ENCODE measurements at places on chromosomes 12 and 14. TPM values are rescaled to one million over a fixed set of nuclear protein-coding genes. Genes with fewer than 3 reads are reported as not detected.

Gene SCNN1A
- total RNA-seq = 0.67 TPM

Gene RAPGEF3
- 1.4 TPM for total RNA-seq

Gene CTSG
- not detected for total RNA-seq

Gene TTC6
- not detected for total RNA-seq

DNA sequence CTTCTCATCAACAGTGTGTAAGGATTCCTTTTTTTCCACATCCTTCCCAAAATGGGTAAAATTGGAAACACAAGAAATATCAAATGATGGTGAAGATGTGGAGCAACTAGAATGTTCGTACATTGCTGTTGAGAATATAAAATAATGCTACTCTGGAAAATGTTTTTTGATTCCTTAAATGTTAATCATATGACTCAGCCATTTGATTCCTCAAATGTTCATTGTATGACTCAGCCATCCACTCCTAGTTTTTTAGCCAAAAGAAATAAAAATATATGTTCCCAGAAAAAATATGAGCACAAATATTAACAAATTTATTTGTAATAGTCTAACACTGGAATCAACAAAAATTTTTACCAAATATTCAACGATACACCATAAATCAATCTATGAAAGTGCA is 1108.6 kb downstream of the LRFN5 start:
- no peaks in the 10 kb centered on the region for H3K4me1 ChIP-seq
- H3K4me3 ChIP-seq = no peak overlapping the region
- no peaks in the 10 kb centered on the region for H3K27me3 ChIP-seq
- no peaks in the 10 kb centered on the region for H3K36me3 ChIP-seq
- no peak for DNase-seq

DNA sequence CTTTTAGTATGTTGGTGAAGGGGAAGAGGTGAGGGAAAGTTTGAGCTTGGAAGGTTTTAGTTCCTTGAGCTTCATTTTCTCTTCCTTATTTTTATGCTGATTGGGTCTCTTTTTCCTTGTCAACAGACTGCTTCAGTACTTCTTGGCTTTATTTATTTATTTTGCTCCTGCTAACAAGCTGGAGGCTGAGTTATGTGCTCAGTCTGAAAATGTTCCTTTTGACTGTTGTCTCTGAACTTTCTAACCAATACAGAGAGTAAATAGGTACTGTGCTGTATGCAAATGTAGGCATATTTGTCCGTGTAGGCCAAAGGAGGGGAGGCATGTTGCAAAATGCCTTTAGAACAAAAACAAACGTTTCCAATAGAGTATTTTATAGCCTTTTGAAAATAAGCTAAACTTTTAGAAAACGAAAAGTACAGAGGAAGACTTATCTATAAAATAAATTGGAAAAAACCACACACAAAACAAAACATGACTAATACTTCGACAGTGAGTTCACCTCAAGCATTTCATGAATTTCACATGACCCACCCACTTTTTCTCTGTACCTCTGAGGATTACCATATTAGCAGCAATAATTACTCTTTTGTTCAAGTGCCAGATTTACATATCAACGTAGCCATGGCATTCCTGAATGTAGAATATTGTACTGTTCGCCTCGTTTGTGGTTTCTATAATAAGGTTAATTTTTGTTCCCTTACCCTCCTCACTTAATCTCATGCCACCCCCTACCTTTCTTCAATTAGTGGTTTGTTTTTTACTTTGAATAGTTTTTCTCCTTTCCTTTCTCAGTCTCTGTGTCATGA is 4.7 kb upstream of the CREBL2 start:
- DNase-seq = peak; percentile 7
- H3K36me3 ChIP-seq = no peaks in the 10 kb centered on the region
- peak overlapping the region; percentile 65 for H3K4me3 ChIP-seq

- H3K4me3 ChIP-seq = no peak overlapping the region
- no peak overlapping the region for H3K27ac ChIP-seq
- DNase-seq = no peak
- H3K36me3 ChIP-seq = peaks cover 5% of the 10 kb centered on the region
These were observed 773.2 kb upstream of the ALG10B start for GRCh38 chr12:37543131-37543965.

DNA sequence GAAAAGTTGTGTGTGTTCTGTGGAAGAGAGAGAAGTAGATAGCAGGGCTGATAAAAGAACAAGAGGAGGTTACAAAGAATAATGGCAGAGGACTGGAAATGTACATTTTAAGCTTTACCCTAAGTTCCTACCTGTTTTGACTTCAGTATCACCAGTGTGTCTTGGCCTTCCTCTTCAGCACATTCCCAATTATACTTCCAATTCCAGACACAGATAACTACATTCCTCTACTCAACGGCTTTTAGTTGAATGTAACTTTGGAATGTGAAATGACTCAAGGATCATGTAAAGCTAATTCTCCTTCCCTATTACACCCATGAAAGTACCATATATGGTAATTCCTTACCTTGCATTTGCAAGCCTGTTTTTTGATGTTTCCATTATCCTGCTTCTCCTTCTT is 5.0 kb downstream of the MGST1 start:
- H3K4me1 ChIP-seq = no peaks in the 10 kb centered on the region
- H3K27ac ChIP-seq = no peak overlapping the region
- no peaks in the 10 kb centered on the region for H3K36me3 ChIP-seq

DNA sequence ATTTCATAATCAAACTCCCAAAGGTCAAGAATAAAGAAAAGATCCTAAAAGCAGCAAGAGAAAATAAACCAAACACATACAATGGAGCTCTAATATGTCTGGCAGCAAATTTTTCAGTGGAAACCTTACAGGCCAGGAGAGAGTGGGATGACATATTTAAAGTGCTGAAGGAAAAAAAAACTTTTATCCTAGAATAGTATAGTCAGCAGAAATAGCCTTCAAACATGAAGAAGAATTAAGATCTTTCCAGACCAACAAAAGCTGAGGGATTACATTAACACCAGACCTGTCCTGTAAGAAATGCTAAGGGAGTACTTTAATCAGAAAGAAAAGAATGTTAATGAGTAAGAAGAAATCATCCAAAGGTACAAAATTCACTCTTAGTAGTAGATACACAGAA is 215.7 kb upstream of the IGF1 start:
- DNase-seq = no peak
- no peak overlapping the region for H3K4me3 ChIP-seq
- no peaks in the 10 kb centered on the region for H3K36me3 ChIP-seq

DNA sequence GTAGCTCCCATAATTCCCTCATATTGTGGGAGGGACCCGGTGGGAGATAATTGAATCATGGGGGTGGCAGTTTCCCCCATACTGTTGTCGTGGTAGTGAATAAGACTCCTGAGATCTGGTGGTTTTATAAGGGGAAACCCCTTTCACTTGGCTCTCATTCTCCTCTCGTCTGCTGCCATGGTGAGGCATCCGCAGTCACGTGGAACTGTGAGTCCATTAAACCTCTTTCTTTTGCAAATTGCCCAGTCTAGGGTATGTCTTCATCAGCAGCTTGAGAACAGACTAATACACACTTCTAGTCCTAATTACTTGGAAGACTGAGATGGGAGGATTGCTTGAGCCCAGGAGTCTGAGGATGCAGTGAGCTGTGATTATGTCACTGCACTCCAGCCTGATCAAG is 64.4 kb downstream of the TMX1 start:
- peak; percentile 36 for DNase-seq
- peaks cover 9% of the 10 kb centered on the region for H3K27me3 ChIP-seq
- peaks cover 16% of the 10 kb centered on the region for H3K4me1 ChIP-seq
- H3K4me3 ChIP-seq = no peak overlapping the region

- no peak overlapping the region for H3K27ac ChIP-seq
- no peak overlapping the region for H3K4me3 ChIP-seq
- H3K27me3 ChIP-seq = peaks cover 7% of the 10 kb centered on the region
- DNase-seq = no peak
These were observed 203.7 kb downstream of the PPM1H start for GRCh38 chr12:62731055-62731820.

DNA sequence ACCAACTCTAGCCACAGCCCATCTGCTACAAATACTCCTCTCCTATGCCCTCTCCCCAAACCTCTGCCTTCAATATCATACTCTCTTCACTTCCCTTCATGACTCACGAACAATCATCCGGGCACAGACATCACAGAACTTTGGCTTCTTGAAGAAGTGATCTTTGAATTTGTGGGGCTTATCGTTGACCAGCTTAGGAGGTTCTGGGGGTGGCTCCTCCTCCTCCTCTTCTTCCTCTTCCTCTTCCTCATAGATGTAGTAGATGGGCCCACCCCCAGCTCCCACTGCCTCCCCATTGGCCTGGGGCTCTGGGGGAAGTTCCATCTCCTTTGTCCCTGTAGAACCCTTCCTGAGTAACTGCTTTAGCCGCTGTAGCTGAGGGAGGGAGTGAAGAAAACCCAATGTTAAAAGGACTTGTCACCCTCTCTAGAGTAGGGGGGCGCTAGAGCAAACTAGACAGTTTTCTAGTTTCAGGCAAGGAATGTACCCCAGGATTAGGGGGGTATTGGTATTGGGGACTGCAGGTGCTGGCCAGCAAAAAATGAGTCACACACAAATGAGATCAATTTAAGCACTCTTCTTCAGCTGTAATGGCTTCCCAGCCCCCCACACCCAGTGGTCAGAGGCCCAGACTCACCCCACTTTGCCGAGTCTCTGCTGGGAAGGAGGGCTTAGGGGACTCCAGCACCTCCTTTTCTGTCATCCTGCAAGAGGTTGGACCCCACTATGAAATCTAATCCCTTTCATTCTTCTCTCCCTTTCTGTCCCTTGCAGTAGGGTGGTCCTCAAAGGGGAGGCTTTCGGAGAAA is 1.8 kb downstream of the STAC3 start:
- no peak for DNase-seq
- no peak overlapping the region for H3K27ac ChIP-seq
- no peaks in the 10 kb centered on the region for H3K36me3 ChIP-seq
- H3K27me3 ChIP-seq = peaks cover 5% of the 10 kb centered on the region
- H3K4me3 ChIP-seq = no peak overlapping the region

DNA sequence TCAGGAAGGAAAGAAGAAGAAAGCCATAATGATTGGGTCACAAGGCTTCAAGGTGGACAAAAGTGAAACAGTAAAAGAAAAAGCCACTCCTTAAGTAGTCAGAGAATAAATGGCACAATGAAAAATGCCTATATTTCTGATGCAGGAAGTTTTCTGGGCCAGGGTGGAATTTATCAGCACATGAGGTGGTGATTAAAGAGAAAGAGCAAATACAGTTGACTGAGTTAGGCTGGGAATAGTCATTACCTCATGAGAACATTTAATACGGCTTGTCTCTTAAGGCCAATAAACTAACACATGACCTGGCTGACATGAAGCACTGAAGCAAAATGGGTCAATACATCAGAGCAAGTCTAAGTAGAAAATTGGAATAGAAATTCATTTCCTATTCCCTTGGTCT is 499.7 kb downstream of the TMTC2 start:
- DNase-seq = no peak
- H3K27me3 ChIP-seq = no peaks in the 10 kb centered on the region
- H3K27ac ChIP-seq = no peak overlapping the region
- H3K36me3 ChIP-seq = no peaks in the 10 kb centered on the region
- no peaks in the 10 kb centered on the region for H3K4me1 ChIP-seq

- H3K4me3 ChIP-seq = peak overlapping the region; percentile 55
- H3K27ac ChIP-seq = no peak overlapping the region
- H3K27me3 ChIP-seq = peaks cover 78% of the 10 kb centered on the region
These were observed 121.4 kb downstream of the AACS start for GRCh38 chr12:125186471-125187147.

GRCh38 chr12:79624378-79624777 is 66.4 kb downstream of the PAWR start:
- no peaks in the 10 kb centered on the region for H3K4me1 ChIP-seq
- no peak overlapping the region for H3K4me3 ChIP-seq
- H3K36me3 ChIP-seq = no peaks in the 10 kb centered on the region
- no peaks in the 10 kb centered on the region for H3K27me3 ChIP-seq

- no peaks in the 10 kb centered on the region for H3K4me1 ChIP-seq
- no peak overlapping the region for H3K4me3 ChIP-seq
- no peaks in the 10 kb centered on the region for H3K27me3 ChIP-seq
- DNase-seq = no peak
These were observed 203.3 kb downstream of the NAV3 start for GRCh38 chr12:78034025-78034424.

DNA sequence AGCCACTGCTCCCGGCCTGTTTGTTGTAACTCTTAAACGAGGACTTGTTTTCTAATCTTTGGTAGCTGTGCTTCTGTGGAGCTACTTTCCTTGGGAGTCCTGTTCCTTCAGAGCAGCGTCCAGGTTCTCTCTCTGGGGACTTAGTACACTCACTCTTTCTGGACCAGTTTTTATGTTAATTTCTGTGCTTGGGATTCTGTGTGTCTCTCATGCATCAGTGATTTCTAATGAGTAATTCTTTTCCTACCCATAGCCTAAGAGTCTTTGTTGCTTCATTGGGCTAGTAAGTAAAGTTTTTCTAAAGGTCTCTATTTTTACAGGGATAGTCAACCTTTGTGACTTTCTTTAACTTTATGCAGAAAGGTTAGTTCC is 289.3 kb downstream of the FBXL14 start:
- no peaks in the 10 kb centered on the region for H3K36me3 ChIP-seq
- H3K27me3 ChIP-seq = no peaks in the 10 kb centered on the region
- DNase-seq = no peak
- H3K4me1 ChIP-seq = no peaks in the 10 kb centered on the region
- no peak overlapping the region for H3K4me3 ChIP-seq
- H3K27ac ChIP-seq = no peak overlapping the region

DNA sequence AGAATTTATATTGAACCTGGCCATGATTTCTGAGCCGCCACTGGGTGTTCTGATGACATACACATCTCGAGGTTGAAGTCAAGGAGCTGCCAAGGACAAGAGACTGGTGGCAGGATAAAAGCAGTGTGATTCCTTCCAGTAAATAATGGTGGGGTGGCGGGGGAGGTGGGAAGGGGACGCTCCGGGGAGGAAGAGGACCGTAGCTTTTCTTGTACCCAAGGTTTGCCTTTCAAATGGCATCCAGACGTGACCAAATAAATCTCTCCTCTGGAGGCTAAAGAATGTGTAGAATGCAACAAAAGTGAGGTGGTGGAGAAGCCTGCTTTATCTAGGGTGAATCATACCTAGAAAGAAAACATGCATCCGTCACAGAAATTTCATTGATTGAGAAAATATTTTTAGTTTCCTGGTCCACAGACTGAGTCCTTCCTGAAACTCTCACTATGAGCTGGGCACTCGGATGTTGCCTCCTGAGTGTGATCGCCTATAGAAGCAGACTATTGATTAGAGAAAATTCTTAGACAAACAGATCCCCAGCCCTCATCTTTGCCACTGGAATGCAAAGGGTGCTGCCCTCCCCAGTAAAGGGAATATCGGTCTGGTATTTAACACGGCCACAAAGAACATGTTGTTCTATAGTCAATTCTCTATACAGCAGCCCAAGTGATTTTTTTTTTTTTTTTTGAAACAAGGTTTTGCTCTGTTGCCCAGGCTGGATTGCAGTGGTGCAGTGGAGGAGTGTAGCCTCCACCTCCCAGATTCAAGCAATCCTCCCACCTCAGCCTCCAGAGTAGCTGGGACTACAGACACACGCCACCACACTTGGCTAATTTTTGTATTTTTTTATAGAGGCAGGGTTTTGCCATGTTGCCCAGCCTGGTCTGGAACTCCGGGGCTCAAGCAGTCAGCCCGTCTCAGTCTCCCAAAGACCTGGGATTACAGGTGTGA is 112.1 kb downstream of the DPF3 start:
- no peak overlapping the region for H3K27ac ChIP-seq
- peaks cover 5% of the 10 kb centered on the region for H3K36me3 ChIP-seq
- H3K4me1 ChIP-seq = peaks cover 5% of the 10 kb centered on the region
- H3K27me3 ChIP-seq = no peaks in the 10 kb centered on the region
- no peak overlapping the region for H3K4me3 ChIP-seq
- DNase-seq = no peak

- no peaks in the 10 kb centered on the region for H3K4me1 ChIP-seq
- H3K27me3 ChIP-seq = no peaks in the 10 kb centered on the region
- no peak overlapping the region for H3K4me3 ChIP-seq
- DNase-seq = no peak
- H3K27ac ChIP-seq = no peak overlapping the region
- H3K36me3 ChIP-seq = peaks cover 25% of the 10 kb centered on the region
These were observed 38.4 kb downstream of the YEATS4 start for GRCh38 chr12:69397978-69398377.

Measured in activated T-cell treated with anti-CD3 and anti-CD28 coated beads, Interleukin-2, amount 50 U/mL, for 72 hours (primary cell).